ENCODE measurements at places on chromosomes 12 and 14.

- peak; percentile 65 for DNase-seq
Measured at GRCh38 chr12:75208856-75209811, 505 bp downstream of the KCNC2 start.

GRCh38 chr12:19530637-19531023 is 91.3 kb downstream of the AEBP2 start:
- no peak for DNase-seq

DNA sequence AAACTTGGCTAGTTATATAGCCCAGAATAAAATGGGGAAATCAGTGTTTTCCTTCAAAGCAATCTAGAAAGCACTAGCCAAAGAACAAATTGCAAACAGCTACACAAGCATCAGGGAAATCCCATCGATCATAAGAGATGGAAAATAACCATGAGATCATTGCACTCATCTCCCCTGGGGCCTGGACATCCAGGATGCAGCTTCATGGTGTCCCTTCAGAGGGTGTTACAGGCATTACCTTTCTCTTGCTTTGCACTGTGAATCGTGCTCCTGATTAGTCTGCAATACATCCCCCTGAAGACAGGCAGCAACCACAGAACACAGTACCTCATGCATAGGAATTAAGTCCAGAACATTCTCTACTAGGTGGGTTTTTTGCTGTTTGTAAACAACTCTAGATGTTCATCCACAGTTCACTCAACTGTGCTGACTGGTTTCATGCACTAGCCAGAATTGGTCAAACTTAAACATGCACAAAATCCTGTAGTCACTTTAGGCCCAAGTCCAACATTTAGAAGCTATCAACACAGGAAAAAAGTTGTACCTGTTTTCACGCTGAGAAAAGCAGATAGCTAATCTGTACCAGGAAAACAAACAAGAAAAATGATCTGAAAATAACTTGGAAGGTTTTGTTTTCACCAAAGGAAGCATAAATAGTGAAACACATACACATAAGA is 120.1 kb downstream of the ZFP36L1 start:
- DNase-seq: no peak

- DNase-seq: no peak
Measured at GRCh38 chr14:93744176-93744575, 44.1 kb downstream of the PRIMA1 start.

DNA sequence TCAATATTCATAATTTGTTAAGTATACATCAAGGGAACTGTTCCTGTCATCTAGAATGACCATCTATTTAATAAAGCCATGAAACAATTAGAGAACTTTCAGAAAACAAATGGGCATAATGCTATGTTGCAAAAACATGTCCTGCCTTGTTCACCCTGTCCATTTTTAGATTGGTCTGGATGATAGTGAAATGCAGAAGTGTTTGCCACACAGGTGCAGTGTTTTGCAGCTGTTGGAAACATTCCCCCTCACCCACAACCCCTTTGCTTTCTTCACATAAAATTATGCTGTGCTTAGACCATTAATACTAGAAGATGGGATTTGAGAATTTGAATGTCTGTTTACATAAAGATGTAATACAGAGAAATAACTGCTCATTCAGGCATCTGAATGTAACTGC is 36.5 kb downstream of the LEMD3 start:
- DNase-seq: no peak

DNA sequence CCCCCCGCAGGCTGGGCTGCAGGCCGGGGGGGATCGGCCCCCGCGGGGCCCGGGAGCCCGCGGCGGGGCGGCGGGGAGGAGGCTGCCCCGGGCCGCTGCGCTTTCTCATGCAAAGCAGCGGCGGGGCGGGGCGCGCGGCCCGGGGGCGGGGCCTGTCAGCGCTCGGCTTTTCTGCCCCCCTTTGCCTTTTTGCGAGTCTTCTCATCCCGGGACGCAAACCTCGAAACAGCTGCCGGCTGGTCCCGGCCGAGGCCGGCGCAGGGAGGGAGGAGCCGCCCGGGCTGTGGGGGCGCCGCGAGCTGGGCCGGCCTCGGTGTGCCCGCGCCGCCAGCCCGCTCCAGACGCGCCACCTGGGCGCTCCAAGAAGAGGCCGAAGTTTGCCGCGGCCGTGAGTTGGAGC is at the start of gene FZD10:
Gene FZD10 (plus strand): TSS at position 198 of the 400 bp plus-strand sequence. CDS start 479 bp downstream, outside the sequence.
- DNase-seq: peak; percentile 69

GRCh38 chr12:75685617-75686225 is 174.3 kb upstream of the KRR1 start:
- DNase-seq: no peak

DNA sequence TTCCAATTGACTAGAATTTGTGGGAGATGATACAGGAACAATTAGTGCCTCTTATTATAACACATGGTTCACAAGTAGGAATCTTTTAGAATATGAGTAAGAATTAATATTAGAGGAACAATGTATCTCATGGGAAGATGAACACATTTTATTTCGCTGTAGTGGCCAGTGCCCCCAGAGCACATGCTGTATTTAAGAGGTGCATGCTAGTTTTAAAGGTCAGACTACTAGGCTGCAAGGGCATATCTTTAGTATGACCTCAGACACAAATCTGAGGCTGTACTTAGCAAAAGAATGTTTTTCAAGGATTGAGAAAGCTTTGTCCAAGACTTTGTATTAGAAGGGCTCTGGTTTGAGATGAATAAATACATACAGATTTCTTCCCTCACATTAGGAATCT is 586.9 kb downstream of the CCER1 start:
- no peak for DNase-seq

- DNase-seq: no peak
Measured at GRCh38 chr12:55682087-55682796, 25.5 kb downstream of the ITGA7 start.

GRCh38 chr14:23415821-23416778 is 8.0 kb upstream of the MYH6 start:
- DNase-seq: no peak

DNA sequence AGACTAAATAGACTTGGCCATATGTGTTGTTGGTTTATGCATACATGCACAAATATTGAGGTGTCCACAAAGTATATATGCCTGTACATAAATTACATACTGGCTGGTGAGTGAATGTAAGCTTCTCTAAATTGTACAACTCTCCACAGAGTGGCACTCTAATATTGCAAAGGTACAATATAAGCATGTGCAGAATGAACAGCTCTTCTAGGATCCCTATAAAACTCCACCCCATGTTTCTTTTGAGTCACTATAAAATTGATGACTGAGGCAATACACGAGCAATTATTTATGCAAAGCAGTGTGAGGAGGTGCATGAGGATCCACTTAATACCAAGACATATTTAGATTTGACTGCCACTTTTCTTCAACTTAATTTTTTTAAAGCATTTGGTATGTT is 172.2 kb downstream of the NAV3 start:
- no peak for DNase-seq

- DNase-seq: no peak
Measured at GRCh38 chr14:100726550-100727085, at the start of gene DLK1. DLK1 (plus strand) TSS chr14:100726892; CDS start chr14:100727069, 177 bp downstream.

DNA sequence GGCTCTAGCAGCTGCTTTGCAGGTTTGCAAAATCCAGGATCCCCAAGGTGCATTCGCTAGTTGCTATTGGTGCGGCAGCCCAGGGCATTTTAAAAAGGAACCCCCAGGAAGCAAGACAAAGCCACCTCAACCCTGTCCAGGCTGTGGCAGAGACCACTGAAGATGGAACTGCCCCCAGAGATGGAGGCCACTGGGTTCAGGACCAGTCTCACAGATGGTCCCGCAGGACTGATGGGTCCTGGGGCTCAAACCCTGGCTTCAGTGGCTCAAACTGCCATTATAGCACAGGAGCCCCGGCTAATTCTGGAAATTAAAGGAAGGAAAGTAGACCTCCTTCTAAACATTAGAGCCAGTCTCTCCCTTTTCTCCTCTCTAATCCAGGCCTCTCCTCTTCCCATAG is 79.8 kb upstream of the TSPAN11 start:
- DNase-seq: no peak

- no peak for DNase-seq
Measured at GRCh38 chr12:132366341-132366861, 37.0 kb upstream of the GALNT9 start.

DNA sequence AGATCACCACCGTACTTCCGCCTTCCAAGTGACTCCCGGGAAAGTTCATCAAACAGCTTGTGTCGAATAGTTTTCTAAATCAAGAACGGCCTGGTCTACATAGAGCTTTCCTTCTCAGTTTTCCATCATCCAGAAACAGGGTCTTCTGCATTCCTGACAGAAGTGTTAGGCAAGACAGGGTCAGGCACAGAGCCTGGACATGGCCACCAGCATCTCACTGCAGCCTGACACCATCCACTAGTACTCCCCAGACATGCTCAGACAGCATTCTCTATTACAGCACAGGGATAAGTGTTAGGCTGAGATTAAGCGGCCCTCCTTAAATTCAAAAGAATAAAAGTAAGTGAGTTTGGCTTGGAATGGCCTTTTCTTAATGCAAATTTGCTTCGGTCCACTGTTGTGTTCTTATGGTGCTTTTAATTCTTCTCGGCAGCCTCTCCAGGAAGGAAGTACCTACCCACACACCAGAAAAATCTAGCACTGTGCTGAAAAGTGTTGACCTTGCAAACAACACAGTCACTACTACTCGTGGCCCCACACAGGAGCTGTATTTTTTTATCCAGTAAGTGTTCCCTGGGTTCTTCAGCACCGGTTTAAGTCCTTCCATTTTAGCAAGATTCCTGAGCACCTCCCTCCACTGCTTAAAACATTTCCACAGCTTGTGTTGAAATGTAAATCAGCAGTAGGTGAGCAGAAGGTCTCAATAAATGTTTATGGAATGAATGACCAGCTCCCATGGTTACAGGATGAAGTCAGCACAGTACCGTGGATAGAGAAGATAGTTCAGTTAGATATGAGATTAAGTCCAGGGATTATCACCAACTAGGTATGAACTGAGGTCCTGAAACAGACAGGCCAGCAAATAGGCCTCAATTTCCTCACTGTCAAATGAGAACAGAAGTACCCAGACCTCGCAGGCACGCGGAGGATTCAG is 44.1 kb downstream of the SETD3 start:
- DNase-seq: no peak

GRCh38 chr12:100904270-100904669 is 109.7 kb downstream of the ANO4 start:
- DNase-seq: no peak

GRCh38 chr12:115213538-115214016 is 529.6 kb upstream of the TBX3 start:
- no peak for DNase-seq

GRCh38 chr14:96962337-96962736 is 165.2 kb downstream of the VRK1 start:
- no peak for DNase-seq

DNA sequence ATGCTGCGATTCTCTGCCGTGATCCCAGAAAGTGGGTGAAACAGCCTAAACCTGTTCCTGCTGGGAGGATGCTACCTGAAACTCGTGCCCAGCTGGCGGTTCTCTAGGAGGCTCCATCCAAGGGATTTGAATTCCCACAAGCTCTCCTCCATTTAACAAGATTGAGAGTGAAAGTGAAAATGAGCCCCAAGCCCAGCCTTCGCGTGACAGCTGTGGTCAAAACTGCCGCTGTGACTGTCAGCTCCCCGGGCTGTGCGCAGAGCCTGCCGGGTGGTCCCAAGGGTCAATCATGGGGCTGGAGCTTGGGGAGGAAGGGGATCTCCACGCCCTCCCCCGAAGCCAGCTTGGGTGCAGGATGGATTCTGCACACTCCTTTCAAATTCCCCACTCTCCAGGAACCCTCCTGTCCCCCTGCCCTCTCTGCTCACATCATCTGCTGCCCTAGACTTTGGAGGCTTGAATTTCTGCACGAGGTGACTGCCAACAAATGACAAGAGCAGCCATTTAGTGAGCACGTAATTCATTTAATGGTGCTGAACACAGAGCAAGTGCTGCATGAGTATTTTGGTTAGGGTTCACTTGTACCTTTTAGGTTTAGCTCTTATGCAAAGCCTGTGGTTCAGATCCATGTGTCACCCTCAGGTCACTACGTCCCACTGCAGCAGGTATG is 5.3 kb downstream of the ASB2 start:
- no peak for DNase-seq

GRCh38 chr12:89047856-89048418 is 304.4 kb downstream of the DUSP6 start:
- DNase-seq: no peak

DNA sequence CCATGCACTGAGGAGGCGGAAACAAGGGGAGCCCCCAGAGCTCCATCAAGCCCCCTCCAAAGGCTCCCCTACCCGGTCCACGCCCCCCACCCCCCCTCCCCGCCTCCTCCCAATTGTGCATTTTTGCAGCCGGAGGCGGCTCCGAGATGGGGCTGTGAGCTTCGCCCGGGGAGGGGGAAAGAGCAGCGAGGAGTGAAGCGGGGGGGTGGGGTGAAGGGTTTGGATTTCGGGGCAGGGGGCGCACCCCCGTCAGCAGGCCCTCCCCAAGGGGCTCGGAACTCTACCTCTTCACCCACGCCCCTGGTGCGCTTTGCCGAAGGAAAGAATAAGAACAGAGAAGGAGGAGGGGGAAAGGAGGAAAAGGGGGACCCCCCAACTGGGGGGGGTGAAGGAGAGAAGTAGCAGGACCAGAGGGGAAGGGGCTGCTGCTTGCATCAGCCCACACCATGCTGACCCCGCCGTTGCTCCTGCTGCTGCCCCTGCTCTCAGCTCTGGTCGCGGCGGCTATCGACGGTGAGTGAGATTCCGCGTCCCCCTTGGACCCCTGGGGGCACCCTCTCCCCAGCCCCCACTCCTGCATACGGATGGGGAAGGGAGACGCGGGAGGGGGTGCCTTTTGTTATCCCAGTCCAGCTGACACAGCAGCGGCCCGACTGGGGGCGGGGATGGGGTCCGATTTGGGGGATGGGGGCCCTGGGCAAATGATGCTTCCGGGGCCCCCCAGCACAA is 400 bp downstream of the LRP1 start:
- DNase-seq: no peak

GRCh38 chr14:32545095-32545494 is 216.0 kb downstream of the AKAP6 start:
- no peak for DNase-seq

- DNase-seq: no peak
Measured at GRCh38 chr12:43978556-43978955, 142.7 kb downstream of the TMEM117 start.

DNA sequence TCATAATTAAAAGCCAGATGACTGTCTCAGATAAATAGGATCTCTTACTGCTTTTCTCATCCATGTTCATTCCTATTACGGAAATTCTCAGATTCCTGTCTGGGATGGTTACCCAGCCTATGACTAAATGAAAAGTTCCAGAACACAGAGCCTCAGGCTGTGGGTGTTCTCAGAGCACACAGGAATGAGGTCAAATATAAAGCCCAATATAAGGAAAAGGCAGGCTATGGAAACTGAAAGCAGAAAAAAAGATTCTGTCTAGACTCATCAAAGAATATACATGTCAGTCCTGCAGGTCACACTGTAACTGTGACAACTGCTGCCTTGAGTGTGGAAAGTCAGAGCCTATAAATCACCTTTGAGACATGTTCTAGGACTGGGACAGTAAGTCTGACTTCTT is 64.3 kb downstream of the DCAF5 start:
- no peak for DNase-seq

- DNase-seq: peak; percentile 58
Measured at GRCh38 chr12:4353785-4354208, 25.7 kb downstream of the FGF23 start.

DNA sequence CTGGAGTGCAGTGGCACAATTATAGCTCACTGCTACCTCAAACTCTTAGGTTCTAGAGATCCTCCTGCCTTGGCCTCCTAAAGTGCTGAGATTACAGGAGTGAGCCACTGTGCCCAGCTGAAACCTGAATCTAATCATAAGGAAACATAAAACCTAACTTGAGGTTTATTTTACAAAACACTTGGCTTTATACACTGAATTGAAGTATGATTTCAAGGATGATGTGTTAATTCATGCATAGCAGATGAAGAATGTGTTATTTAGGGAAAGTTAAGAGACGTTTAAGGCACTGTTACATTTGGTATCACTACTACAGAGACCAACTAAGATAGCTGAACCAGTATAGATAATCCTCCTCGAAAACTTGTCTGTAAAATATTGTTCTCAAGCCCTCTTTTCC is 6.4 kb downstream of the DICER1 start:
- DNase-seq: no peak
